ENCODE measurements at places on chromosomes 1 and 21.
A peak's percentile ranks its signal among the peaks of the same experiment; 100 is the strongest.

GRCh38 chr1:228209657-228210056, 1.8 kb downstream of the OBSCN start:
- DNase-seq = no peak

- DNase-seq = no peak
Measured at GRCh38 chr1:40878906-40879305, 16.7 kb upstream of the CITED4 start.

DNA sequence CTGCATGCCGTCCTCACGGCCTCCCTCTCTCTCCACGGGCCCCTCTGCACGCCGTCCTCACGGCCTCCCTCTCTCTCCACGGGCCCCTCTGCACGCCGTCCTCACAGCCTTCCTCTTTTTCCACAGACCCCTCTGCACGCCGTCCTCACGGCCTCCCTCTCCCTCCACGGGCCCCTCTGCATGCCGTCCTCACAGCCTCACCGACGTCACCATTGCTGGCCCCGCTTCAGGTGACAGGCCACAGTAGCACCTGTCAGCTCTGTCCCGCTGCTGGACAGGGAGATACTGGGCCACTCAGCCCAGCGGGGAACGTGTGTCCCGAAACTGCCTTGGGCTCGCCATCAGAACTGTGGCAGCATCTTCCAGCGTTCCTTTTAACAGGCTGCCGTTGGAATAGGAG, 82.8 kb upstream of the COL6A1 start:
- no peak for DNase-seq

DNA sequence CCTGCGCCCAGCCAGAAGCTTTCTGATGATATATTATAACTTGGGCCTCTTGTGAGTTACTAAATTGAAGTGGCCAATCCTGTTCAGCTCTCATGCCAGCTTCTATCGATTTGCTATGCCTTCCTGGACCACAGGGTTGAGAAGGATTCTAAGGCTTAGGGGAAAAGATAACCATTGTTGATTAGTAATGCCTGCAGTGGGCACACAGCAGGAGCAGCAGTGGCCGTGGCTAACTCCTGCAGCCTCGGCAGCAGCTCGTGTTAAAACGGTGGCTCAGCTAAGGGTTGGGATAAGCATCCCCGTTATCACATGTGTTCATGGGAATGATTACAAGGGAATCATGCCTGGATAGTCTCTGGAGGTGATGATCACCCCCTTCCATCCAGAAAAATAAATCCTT, 20.5 kb upstream of the KCNE2 start:
- no peak for DNase-seq

GRCh38 chr1:172154551-172154950, 265.9 kb upstream of the C1orf105 start:
- DNase-seq = no peak

DNA sequence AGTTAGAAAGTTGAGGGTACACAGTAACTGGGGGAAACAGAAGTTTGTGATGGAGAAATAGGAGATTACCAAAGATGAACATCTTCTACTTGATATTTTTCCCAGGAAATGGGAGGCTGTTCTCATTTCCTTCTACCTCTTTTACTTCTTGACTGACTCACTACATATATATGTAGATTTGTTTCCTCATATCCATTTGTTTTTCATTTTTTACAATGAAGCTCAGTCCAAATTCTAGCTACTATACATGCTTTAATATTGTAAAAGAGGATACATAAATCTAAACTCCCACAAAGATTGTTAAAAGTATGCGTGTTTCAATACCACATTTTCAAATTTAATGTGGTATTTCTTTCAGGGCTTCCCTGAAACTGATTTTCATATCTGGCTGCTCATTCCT, 366.6 kb upstream of the NCAM2 start:
- DNase-seq = no peak

DNA sequence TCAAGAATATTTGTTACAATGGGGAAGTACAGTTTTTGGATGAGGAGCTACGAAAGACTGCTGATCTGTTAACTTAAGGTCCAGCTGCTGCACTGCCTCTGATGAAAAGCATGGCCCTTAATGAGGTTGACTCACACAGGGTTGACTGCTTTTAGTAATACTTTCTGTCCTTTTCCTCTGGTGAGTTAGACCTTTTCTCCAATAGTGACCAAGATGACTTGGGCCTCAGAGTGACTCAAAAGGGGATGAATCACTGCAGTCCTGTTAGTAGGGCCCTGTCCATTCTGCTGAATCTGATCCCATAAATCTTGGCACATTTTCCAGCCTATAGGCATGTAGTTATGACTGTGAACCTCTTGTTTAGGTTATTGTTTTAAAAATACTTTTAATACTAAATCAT, 2.7 kb downstream of the DISP1 start:
- DNase-seq = peak; percentile 31

- no peak for DNase-seq
Measured at GRCh38 chr1:51303751-51304251, 26.6 kb downstream of the TTC39A start.

GRCh38 chr1:112506731-112507130, 2.0 kb upstream of the WNT2B start:
- DNase-seq = no peak

DNA sequence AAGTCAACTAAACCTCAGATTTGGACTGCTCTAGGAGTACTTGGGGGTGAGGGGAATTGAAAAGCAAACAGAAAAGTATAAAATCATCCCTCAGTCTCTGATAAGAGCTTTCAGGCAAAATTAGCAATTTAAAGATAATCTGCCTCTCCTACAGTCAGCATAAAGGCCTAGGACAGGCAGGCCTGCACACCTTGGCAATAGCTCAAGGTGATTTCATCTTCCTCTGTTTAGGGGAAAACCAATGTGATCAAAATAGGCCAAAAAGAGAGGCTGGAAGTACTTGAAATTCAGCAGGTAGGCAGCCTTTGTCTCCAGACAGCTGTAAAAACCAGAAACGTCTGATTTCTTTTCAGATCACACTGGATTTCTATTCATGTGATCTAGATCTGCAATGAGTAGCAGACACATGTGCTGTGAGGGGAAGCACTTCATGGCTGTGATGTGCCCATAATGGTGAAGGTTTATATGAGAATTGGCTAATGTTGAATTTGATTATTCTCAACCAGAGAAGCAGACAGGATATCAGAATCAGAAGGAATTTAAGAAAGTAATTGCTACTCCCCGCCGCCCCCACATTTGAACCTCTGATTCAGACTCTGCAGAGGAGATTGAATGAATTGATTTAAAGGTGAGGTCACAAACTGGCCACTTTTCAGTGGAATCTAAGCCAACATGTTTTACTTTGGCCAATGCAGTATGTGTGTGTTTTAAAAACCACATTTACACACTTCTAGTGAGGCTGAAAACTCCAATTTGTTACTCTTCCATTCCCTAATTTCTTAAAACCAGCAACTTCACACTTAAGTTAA, 45.8 kb upstream of the DNASE2B start:
- DNase-seq = no peak

- DNase-seq = no peak
Measured at GRCh38 chr1:37840711-37841110, 18.7 kb downstream of the MTF1 start.

DNA sequence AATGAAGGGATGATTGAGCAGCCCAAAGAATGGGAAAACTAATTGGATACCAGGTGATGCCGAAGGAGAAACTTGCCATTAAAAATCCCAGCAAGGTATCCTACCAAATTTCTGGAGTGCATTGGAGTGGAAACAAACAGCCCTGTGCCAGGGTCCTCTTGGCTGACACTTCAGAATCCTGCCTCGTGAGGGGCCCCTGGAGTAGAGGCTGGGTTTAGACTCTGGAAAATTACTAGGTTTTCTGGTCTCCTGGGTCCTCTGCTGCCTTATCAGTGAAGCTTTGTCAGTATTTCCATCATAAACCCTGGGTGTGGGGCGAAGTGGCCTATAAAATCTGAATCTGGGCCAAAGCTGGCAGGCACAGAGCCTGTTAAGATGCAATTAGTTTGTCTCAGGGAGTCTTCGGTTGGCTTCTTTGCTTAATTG, 289.2 kb upstream of the USP24 start:
- no peak for DNase-seq

GRCh38 chr1:10299151-10299550, 88.8 kb downstream of the KIF1B start:
- no peak for DNase-seq

DNA sequence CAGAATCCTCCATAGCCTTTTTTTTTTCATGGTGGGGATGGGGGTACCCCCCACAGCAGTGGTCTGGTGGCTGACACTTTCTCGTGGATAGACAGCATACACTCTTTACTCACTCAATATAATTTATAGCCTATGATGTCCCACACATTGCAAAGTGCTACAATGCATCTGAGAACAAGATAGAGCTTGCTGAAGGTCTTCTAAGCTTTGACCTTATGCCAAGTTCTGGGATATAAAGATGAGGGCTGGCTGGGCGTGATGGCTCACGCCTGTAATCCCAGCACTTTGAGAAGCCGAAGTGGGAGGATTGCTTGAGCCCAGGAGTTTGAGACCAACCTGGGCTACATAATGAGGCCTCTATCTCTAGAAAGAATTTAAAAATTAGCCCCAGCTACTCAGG, 78.0 kb downstream of the MPZL1 start:
- DNase-seq = no peak
